ENCODE measurements at places on chromosomes 13 and 19.
A peak's percentile ranks its signal among the peaks of the same experiment; 100 is the strongest.

- DNase-seq, result no peak
These were observed 30.9 kb upstream of the CYP2B6 start for GRCh38 chr19:40960062-40960685.

- no peak for DNase-seq
These were observed 1.3 kb downstream of the ISOC2 start for GRCh38 chr19:55459950-55460657.

- DNase-seq, result no peak
These were observed 725.7 kb upstream of the SGCG start for GRCh38 chr13:22455036-22455435.

DNA sequence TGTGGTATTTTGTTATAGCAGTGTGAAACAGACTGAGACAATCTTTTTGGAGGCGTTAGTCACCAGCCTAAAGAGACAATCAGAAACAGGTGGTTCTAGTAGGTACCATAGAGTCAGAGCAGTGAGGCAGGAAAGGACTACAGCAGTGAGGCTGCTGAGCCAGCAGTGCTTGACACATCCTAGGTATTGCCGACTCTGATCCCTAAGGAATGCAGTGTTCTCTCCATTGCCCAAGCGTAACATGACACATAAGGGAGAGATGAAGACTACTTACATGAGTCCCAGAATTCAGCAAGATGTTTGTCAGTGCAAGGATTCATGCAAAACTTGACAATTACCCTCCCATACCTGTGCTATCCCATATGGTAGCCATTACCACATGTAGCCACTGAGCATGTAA is 62.4 kb upstream of the XPO4 start:
- no peak for DNase-seq

GRCh38 chr13:20491926-20492435 is 33.7 kb downstream of the CRYL1 start:
- no peak for DNase-seq

- DNase-seq, result no peak
These were observed 9.6 kb upstream of the TNFRSF19 start for GRCh38 chr13:23560571-23561089.

DNA sequence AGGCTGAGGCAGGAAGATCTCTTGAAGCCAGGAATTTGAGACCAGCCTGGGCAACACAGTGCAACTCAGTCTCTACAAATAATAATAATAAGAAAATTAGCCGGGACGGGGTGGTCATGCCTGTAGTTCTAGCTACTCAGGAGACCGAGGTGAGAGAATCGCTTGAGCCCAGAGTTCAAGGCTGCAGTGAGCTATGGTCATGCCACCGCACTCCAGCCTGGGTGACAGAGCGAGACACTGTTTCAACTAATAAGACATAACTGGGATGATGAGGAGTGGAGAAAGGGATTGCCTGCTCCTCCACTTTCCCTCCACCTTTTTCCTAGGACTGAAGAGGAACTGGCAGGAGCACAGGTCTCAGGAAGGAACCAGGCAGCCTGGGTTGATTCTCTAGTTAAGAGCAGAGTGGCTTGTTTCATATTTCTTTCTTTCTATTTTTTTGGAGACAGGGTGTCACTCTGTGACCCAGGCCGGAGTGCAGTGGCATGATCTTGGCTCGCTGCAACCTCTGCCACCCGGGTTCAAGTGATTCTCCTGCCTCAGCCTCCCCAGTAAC is 4.6 kb upstream of the GPI start:
- no peak for DNase-seq

GRCh38 chr19:9848060-9848459 is 12.9 kb downstream of the PIN1 start:
- peak; percentile 28 for DNase-seq

- peak; percentile 69 for DNase-seq
These were observed 108.6 kb upstream of the DOCK9 start for GRCh38 chr13:99086267-99087097.

- DNase-seq, result no peak
These were observed 8.5 kb upstream of the CA11 start for GRCh38 chr19:48654299-48655059.

DNA sequence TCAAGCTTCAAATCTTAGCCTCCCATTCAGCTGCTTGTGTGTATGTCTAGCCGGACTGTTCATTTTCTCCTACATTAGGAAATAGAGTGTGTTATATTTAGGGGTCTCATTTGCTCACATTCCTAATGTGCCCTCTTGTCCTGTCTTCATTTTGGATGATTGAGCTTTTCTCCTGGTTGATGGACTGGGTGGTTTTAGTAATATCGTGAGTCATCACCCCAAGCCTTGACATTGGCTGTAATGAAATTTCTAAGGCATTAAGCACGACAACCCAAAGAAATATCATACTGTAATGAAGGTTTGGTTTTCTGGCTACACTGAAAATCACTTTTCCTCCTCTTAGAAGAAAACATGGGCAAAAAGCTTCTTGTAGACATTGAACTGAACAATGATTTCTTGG is 110.7 kb upstream of the WASF3 start:
- DNase-seq, result no peak

DNA sequence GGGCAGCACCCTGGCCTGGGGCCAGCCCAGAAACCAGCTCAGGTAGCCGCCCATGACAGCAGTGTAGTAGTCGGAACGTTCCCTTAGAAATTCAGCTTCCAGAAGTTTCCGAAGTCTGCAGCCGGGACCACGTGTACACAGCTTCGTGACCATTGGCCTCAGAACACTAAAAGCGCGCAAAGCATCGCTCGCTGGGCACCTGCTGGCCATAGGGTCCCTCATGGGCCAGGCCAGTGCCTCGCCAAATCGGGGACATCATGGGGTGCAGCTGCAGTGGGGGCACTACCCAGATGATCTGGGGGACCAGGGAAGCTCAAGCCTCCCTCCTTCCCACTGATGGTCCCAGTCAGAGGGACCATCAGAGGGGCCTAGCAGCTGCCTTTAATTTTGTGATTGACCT is 384.5 kb downstream of the MTUS2 start:
- no peak for DNase-seq

DNA sequence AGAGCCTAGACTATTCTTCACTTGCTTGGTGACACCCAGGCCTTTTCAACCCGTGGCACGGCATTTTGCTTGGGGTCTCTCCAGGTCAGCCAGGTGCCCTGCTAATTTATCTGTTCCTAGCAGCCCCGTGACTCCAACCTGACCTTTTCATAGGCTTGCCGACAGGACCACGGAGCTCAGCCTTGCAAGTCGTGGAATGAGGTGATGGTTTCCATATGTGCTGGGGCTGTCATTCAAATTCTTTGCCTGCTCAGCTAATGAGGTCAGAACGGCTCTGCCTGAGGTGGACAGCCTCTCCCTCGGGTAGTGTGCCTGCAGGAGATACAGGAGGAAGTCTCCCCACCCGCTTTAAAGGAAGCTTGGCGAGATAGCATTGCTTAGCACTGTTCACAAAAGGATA is 61.0 kb downstream of the SHISA2 start:
- no peak for DNase-seq

DNA sequence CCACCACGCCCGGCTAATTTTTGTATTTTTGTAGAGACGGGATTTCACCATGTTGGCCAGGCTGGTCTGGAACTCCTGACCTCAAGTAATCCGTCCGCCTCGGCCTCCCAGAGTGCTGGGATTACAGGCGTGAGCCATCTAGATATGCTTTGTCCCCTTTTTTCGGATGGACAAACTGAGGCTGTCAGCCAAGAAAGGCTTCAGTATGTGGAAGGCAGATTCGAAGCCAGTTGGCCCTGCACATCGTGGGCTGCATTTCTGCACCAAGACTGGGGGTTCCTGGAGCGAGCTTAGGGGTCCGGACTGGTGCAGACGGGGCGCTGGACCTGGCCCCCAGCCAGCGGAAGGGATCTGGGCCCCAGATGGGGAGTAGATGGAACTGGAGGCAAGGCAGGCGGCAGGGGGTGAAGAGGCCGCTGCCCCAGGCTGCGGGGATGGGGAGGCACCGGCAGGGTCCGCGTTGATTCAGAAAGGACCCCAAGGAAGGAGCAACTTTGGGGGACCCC is 9.7 kb upstream of the JUND start:
- no peak for DNase-seq

- DNase-seq, result no peak
These were observed 95.8 kb downstream of the RAB20 start for GRCh38 chr13:110465696-110466095.

GRCh38 chr13:48446464-48446863 is 33.6 kb upstream of the LPAR6 start:
- no peak for DNase-seq

DNA sequence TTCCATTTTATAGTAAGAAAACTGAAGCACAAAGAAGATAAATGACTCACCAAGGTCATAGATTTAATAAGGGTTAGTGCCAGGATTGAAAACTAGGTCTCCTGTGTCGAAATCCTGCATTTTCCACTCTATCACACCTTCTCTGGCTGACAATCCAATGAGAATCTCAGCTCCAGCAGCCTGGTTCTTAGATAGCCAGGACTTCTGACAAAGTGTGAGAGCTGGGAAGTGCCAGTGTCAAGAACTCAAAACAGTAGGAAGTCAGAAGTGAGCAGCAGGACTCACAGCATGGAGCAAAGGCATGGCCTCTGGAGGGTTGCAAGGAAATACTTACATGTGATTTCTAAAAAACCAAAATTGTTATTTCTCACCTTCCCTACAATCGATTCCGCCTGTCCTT is 24.3 kb downstream of the KCTD12 start:
- DNase-seq, result no peak

GRCh38 chr13:35961002-35961401 is 170.2 kb downstream of the DCLK1 start:
- DNase-seq, result no peak

- no peak for DNase-seq
These were observed 19.6 kb downstream of the PIAS4 start for GRCh38 chr19:4027146-4027545.

DNA sequence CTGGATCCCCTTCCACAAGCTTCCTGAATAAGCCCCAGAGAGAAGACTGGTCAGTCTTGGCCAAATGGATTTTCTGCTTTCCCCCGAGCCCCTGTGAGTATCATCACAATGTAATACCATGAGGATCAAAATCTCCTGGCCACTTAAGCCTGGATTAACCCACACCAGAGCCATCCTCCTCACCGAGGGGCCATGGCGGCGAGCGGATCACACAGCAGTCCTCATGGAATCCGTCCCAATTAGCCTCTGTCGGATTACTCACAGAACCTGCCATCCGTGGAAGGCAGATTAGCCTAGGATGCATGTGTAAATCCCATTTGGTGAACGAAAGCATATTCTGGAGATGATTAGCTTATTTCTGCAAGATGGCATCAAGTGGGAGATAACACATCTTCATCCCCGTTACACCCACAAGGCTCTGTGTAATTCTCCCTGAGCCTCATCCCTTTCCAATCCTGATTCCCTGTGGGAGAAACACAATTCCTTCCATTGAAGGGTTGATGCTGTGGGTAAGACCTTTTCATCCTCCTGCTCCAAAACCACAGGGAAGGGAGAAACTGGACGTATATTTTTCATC is 42.5 kb downstream of the GNG7 start:
- DNase-seq, result no peak

GRCh38 chr13:35957241-35957731 is 173.9 kb downstream of the DCLK1 start:
- no peak for DNase-seq

GRCh38 chr19:51660975-51661600 is 14.5 kb upstream of the SIGLEC14 start:
- DNase-seq, result peak; percentile 57

- DNase-seq, result no peak
These were observed 7.4 kb downstream of the SHFL start for GRCh38 chr19:10093295-10094186.

- DNase-seq, result no peak
These were observed 11.3 kb upstream of the RFC3 start for GRCh38 chr13:33806470-33807248.

DNA sequence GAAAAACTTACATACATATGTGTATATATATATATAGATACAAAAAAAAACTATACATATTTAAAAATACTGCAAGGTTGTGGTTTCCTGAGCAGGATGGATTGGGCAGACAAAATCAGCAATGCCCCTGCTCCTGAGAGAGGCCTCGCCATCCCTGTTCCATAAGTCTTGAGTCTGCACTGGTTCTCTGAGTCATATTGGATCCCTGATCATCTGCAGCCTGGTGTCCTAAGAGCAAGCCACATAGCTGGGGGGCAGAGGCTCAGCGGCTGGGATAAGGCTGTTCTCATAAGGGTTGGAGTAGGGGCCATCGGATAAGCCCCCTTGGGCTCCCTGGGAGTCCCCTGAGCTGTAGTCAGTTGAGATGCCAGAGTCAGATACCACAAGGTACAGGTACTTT is 3.3 kb downstream of the SWSAP1 start:
- DNase-seq, result no peak

GRCh38 chr13:20241593-20241992 is 9.5 kb upstream of the GJB6 start:
- DNase-seq, result no peak

GRCh38 chr13:20702530-20702914 is 977 bp upstream of the IL17D start:
- DNase-seq, result no peak

GRCh38 chr13:75437582-75438318 is 44.2 kb downstream of the TBC1D4 start:
- no peak for DNase-seq

DNA sequence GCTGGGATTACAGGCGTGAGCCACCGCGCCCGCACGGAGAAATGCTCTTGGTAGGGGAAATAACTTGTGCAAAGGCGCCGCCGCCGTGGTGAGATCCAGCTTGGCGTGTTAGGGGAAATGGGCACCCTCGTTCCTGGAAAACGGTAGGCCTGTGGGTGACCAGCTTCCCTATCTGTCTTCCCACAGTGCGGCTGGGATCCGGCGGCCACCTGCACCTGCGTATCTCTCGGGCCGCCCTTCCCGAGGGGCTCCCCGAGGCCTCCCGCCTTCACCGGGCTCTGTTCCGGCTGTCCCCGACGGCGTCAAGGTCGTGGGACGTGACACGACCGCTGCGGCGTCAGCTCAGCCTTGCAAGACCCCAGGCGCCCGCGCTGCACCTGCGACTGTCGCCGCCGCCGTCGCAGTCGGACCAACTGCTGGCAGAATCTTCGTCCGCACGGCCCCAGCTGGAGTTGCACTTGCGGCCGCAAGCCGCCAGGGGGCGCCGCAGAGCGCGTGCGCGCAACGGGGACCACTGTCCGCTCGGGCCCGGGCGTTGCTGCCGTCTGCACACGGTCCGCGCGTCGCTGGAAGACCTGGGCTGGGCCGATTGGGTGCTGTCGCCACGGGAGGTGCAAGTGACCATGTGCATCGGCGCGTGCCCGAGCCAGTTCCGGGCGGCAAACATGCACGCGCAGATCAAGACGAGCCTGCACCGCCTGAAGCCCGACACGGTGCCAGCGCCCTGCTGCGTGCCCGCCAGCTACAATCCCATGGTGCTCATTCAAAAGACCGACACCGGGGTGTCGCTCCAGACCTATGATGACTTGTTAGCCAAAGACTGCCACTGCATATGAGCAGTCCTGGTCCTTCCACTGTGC is 2.4 kb downstream of the GDF15 start:
- peak; percentile 76 for DNase-seq

DNA sequence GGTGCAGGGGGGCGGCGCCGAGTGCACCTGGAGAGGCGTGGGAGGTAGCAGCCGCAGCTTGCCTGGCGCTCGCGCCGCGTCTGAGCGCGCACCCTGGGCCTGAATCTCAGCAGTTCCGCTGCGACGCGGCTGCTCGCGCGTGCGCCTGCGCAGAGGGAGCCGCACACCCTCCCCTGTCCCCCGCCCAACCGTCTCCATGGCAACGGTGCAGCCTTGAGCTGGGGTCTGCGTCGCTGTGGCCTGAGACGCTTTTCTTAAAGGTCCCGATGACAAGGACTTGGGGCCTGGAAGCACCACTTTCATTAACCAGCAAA is at the start of gene PNMA8B:
TSS of gene PNMA8B (minus strand) at position 82 of the 314 bp plus-strand sequence. CDS start 402 bp downstream, outside the sequence.
- peak; percentile 34 for DNase-seq

All from stimulated activated CD4-positive, alpha-beta T cell treated with anti-CD3 and anti-CD28 coated beads, Interleukin-12 subunit alpha, Interleukin-12 subunit beta, amount 100 ng/mL, for 4 hours (primary cell).